ENCODE measurements at places on chromosomes 5 and 9.

GRCh38 chr9:113502427-113503034, 39.0 kb downstream of the RGS3 start:
- DNase-seq: no peak

- peak; percentile 22 for DNase-seq
Measured at GRCh38 chr5:78811866-78812265, 163.3 kb upstream of the LHFPL2 start.

DNA sequence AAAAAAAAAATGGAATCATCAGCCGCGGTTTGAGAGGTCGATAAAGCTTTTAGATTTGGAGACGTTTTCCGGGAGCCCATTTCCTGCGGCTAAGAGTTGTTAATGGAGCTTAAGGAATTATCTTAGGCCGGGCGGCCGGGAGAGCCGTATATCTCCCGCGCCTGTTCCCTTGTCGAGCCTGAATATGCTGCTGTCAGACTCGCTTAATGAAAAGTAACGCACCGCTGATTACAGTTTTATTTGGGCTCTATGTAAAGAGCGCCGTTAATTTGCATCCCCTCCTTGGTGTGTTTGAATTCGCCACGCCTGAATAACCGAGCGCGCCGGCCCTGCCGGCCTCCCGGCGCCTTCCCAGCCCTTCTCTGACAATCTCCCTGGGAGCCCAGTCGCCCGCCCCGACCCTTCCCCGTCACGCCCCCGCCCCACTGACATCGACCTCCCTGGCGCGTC, 7.9 kb downstream of the IRX4 start:
- peak; percentile 75 for DNase-seq

- DNase-seq: peak; percentile 95
Measured at GRCh38 chr5:74357827-74358226, 282.7 kb downstream of the ENC1 start.

DNA sequence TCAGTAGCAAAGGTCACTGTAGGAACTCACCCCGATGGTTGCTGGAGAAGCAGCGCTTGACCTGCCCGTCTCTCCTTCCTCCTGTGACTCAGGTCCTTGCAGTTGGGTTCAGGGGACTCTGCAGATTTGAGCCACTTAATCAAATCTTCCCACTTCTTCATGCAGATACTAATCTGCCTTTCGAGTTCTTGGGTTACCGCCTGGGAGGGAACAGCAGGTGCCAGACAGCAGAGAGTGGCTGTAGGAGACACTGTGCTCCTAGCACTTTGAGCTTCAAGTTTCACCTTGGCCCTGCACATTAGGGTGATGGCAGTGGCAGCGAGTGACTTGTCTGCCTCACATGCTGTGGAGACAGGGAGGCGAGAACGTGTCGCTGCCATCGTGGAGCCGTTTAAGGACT, 478.3 kb downstream of the PSAT1 start:
- DNase-seq: peak; percentile 37

- DNase-seq: no peak
Measured at GRCh38 chr9:94212091-94212490, 47.0 kb upstream of the ZNF169 start.

GRCh38 chr5:160303690-160304089, 8.7 kb downstream of the CCNJL start:
- peak; percentile 28 for DNase-seq

- DNase-seq: no peak
Measured at GRCh38 chr5:60077292-60077691, 183.8 kb upstream of the PDE4D start.

- DNase-seq: no peak
Measured at GRCh38 chr5:39661026-39661779, 236.4 kb upstream of the DAB2 start.

- DNase-seq: no peak
Measured at GRCh38 chr9:107237873-107238272, 45.2 kb upstream of the RAD23B start.

DNA sequence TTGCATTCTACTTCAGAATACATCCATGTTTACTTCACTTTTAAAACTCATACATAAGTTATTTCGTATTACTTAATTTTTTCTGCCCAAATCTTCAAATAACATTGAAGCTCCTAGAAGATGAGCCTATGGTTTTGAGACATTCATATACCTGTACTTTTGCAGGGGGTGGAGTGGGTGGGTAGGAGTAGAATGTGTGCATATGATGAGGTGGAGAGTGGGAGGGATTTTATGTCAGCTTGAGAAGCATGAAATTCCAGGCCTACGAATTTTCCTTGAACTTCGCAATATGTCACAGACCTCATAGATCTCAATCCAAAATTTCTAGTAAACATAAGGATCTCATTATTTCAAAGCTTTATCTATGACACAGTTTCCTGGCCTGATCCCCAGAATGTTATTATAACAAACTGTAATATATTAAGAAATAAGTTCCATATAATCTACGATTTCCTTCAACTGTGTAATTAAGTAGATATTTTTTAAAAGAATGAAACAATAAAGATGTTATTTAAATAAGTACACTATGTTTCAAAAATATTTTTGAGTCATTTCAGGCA, 19.7 kb upstream of the MOB3B start:
- DNase-seq: no peak

- no peak for DNase-seq
Measured at GRCh38 chr9:37295178-37295577, 127.3 kb upstream of the GRHPR start.

GRCh38 chr9:98977246-98977714, 33.6 kb downstream of the COL15A1 start:
- DNase-seq: no peak

GRCh38 chr5:93674866-93675459, 66.4 kb downstream of the POU5F2 start:
- DNase-seq: peak; percentile 57

GRCh38 chr5:31048282-31049270, 144.9 kb upstream of the CDH6 start:
- DNase-seq: peak; percentile 98

DNA sequence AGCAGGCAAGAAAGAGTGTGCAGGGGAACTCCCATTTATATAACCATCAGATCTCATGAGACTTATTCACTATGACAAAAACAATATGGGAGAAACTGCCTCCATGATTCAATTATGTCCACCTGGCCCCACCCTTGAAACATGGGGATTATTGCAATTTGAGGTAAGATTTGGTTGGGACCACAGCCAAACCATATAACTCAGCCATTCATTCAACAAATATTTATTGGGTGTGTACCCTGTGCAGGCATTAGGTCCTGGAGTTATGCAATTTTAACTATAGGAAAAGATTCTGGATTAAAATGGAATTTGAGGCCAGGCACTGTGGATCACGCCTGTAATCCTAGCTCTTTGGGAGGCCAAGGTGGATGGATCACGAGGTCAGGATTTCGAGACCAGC, 124.2 kb upstream of the GAS1 start:
- DNase-seq: no peak

DNA sequence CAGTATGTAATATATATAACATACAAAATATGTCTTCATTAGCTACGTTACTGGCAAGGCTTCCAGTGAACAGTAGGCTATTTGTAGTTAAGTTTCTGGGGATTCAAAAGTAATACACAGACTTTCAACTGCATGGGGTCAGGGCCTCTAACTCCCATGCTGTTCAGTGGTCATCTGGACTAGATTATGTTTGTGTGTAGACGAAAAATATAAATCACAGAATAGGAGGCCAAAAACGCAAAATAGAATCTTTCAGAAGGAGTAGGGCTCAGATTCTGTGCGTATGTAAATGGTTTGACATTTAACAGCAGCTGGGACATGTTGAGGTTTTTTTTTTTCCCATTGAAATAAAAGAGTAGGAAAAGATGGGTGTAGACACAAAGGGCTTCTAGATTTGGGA, 1048.7 kb upstream of the WWC1 start:
- no peak for DNase-seq

DNA sequence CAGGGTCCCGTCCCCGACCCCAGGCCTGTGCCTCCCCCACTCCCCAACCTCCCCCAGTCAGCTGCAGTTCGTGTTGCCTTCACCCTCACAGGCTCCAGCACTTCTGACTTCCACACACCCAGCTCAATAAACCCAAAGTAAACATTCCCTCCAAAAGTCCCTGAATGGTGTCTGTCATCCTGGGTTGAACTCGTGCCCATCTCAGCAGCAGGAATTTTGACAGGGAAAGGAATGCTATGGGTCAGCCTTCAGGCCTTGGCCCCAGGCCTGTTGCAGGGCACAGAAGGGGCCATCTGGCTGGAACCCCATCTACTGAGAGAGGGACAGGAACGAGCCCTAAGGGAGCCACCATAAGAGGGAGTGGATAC, 29.6 kb upstream of the CNOT6 start:
- DNase-seq: no peak

DNA sequence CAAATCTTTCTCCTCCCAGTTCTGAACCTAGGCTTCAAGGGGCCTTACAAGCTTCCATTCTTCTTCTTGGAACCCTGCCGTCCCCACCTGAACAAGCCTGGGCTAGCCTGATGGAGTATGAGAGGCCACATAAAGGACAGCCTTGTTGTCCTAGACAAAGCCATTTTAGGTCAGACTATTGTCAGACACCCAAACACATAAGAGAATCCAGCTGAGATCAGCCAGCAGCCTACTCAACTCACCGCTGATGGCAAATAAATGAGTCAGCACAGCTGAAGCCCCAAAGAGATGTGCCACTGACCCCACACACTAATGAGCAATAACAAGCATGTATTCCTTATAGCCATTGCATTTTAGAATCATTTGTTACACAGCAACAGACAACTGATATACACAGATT, 33.8 kb downstream of the SVEP1 start:
- peak; percentile 4 for DNase-seq

DNA sequence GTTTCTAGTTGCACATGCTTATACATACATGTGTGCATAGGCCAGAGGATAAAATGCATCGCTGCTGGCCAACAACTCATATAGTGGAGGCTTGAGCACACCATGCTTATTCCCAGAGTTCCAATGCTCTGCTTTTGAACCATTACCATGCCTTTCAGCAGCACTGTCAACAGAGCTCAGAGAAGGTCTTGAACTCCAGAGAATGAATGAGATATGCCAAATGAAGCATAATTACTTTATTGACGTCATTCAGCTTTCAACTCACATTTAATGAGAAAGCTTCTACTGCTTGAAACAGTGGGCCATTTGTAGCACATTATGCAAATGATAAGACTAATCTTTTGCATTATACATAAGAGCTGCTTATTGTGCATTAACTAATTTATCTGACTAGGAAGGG, 765.3 kb upstream of the GRAMD2B start:
- DNase-seq: peak; percentile 74

- DNase-seq: peak; percentile 51
Measured at GRCh38 chr5:943201-943917, 50.7 kb downstream of the TRIP13 start.

GRCh38 chr9:113935677-113936380, 59.7 kb downstream of the ZNF618 start:
- DNase-seq: no peak

- peak; percentile 98 for DNase-seq
Measured at GRCh38 chr5:74127381-74128320, 501.7 kb downstream of the ARHGEF28 start.

DNA sequence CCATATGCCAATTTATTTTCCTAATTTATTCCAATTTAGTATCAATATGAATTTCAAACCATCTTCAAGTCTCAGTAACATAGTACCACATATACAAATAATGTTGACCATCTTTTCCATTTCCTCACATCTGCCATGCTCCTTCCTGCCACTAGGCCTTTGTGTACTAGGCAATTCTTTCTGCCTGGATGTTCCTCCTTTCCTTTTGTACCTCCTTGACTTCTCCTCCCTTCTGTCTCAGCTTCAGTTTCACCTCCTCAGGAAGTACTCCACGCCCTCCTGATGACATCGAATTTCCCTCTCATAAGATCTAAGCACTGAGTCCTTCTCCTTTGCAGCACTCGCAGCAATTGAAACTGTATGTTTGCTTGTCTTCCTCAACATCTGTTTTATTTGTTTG, 53.9 kb downstream of the MEF2C start:
- no peak for DNase-seq

GRCh38 chr9:69555802-69556201, 116.4 kb downstream of the APBA1 start:
- DNase-seq: no peak

DNA sequence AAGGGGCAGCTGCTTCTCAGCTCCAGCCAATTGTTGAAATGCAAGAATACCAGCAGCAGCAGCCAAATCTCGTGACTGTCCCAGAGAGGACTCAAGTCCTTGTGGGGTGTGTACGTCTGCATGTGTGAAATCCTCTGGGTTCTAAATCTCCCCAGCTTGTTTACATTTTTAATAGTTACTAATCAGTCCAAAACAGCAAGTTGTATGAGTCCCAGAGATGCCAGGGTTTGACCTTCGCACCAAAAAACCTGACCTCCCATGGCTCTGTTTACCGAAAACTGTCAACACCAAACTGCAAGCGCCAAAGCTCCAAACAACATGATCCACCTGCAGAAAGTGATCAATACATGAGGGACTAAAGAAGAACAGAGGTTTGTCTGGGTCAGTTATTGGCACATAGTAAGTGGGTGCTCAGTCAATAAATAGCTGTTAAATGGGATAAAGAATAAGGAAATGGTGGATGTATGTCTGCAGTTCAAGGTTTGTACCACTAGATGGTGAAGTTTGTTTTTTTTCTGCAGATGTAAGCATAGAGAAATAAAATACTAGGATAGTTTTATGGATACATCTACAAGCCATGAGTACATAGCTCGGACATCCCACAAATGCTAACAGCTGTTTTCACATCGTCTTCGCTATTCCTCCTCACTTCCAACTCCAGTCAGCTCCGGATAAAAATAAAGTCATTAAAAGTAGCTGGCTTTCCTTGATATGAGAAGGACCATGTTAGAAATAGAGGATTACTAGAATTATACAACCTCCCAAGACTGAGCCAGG, 85.3 kb upstream of the ADRB2 start:
- DNase-seq: peak; percentile 55

- peak; percentile 11 for DNase-seq
Measured at GRCh38 chr5:76337953-76338451, 65.1 kb upstream of the IQGAP2 start.

- DNase-seq: no peak
Measured at GRCh38 chr5:60346393-60346792, 353.6 kb downstream of the DEPDC1B start.

- peak; percentile 67 for DNase-seq
Measured at GRCh38 chr5:75049456-75050351, 2.7 kb downstream of the GCNT4 start.

DNA sequence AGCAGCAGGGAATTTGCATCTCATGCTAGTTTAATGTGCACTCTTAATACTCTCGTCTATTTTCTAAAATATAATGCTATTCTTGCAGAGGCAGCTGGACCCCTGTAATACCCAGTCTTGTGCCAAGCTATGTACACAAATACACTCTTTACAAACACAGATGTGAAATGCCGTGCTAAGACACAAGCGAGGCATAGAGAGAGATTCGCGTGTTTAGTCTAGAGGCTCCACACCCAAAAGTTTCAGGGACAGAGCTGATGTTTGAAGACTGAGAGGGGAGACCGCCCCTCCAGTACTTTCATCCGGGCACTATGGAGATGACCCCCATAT, 1.2 kb downstream of the DPYSL3 start:
- DNase-seq: peak; percentile 80

DNA sequence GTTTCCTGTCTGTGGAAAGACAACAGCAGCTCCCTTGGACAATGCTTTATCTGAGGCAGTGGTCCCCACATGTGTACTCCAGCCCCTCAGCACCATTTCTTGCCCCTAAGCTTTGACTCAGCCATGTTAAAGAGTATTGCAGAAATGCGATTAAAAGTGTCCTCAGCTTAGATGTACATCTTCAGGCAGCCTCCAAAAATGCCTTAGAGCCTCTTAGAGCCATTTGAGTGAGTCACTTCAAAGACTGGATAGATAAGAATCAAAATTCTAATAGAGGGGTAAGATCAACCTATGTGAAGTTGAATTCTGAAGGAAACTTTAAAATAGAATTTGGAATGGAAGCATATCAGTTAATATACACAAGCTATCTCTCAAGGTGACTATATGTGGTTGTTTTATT, 296.3 kb downstream of the ADAMTS6 start:
- DNase-seq: no peak

GRCh38 chr5:385321-385720, 57.7 kb upstream of the EXOC3 start:
- no peak for DNase-seq

Data from NCI-H69 (cell line).